ENCODE measurements at places on chromosomes 12 and 14.

DNA sequence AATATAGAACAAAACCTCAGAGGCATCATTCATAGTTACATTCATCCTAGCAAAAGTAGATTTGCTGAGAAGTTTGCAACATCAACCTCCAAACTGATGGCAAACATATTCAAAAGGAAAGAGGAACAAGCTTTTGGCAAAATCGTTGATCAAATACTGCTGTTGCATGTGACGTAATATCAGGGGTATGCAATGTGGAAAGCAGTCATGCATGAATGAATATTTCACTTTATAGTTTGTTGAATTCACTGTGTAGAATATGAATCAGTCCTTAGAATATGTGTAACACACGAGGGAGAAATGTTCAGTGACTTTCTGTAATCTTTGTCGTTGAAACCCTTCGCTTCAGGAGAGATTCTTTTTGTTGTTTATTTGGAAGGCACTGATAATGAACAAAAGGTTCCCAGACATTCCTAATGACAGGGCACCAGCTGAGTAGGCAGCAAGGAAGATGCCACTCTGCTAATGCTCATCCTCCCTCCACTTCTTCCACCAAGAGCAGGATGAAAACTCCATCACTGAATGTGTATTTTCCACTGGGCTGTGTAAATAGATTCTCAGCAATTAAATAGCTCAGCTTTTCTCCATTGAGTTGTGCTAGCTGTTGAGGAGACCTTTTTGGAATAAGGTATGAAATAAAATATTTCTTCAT lies 126.1 kb downstream of the PELI2 start:
- no peak for DNase-seq

DNA sequence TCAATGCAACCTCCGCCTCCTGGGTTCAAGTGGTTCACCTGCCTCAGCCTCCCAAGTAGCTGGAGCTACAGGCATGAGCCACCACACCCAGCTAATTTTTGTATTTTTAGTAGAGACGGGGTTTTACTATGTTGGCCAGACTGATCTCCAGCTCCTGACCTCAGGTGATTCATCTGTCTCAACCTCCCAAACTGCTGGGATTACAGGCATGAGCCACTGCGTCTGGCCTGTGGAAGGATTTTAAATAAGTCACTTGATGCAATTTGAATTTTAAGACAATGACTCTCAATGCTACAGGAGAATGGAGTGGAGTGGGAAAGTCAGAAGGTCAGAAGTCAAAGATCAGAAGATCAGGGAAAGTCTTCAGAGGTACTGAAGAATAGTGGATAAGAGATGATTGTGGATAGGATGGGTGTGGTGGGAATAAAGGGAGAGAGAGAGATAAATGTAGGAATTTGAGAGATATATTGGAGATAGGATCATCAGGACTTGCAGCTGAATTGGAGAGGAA lies 15.4 kb downstream of the TMEM52B start:
- no peak for DNase-seq

DNA sequence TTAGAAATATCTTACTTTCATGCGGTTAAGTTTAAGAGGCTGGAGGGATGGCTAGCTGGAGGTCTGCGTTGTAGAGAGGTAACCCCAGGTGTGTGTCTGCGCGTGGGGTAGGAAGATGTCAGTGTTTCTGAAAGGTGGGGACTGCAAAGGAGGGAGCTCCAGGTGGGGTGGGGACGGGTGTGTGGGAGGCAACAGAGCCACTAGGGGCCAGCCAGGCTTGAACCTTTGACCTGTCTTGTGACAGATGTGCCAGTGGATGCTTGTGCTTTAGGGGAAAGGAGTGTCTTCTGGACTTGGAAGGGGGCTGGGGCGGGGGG lies 841 bp downstream of the GLI1 start:
- no peak for DNase-seq

GRCh38 chr14:104559028-104559803 lies 20.3 kb upstream of the C14orf180 start:
- no peak for DNase-seq

GRCh38 chr12:85676816-85677749 lies 159.1 kb downstream of the RASSF9 start:
- no peak for DNase-seq

GRCh38 chr14:72558721-72559120 lies 335.2 kb downstream of the DPF3 start:
- DNase-seq = no peak

- DNase-seq = no peak
Measured at GRCh38 chr14:89641495-89642175, 224.6 kb upstream of the FOXN3 start.

DNA sequence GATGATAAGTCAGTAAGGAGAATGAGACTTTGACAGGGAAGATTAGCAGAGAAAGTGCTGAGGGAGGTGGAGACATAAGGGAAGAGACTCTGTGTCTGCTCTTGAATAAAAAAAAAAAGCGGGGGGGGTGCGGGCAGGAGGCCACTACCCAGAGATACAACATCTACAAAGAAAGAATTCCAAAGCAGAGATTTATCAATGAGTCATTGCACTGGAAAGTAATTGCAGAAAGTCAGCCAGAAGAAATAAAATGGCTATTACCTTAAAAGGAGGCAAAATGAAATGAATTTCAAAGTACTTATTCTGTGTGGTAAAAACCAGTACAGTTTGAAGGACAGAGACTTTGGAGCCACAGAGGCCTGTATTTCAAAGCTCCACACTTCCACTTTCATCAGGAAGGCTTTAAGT lies 267.1 kb upstream of the PRKD1 start:
- no peak for DNase-seq

- DNase-seq = no peak
Measured at GRCh38 chr14:93940437-93940836, 13.3 kb downstream of the FAM181A start.

DNA sequence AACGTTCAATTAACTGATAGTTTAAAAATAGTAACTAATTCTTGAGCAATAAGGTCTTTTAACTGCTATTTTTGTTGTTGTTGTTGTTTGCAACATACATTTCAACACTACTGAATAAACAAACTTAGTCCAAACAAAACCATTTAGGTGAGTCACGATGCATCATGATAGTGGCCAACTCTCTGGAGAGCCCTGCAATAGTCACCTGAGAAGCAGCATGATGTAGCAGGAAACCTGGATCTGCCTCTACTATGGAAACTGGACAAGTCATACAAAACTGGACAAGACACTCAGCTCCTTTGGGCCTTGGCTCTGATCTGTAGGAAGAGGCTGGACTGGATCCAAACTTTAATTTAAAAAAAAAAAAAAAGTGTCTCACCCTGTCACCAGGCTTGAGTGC lies 117.3 kb downstream of the MED13L start:
- DNase-seq = no peak

DNA sequence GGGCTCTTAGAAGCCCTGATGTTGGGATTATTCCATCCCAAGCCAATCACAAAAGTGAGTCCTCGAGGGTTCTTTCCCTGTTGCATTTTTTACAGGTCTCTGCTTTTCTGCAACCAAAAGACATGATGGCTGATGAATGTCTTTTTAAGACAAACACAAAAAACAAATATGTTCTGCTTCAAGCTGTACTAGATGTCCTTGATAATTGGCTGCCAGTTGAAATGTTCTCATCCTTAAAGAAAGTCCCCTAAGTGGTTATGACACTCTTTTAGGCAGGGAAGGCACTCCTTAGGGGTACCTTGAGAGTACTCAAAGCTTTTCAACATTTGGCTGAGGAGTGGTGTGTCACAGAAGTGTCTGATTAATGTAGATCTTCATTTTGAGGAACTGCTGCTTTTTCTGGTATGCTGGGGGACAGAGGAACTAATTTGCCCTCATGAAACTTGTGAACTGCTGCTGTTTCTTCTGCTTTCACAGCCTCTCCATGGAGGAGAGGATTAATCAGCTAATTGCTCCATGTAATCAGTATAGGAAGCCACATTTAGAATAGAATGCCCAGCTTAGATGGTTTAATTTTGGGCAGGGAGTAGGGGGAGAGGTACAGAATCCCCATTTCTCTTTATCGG lies 22.8 kb upstream of the IGF1 start:
- DNase-seq = no peak

DNA sequence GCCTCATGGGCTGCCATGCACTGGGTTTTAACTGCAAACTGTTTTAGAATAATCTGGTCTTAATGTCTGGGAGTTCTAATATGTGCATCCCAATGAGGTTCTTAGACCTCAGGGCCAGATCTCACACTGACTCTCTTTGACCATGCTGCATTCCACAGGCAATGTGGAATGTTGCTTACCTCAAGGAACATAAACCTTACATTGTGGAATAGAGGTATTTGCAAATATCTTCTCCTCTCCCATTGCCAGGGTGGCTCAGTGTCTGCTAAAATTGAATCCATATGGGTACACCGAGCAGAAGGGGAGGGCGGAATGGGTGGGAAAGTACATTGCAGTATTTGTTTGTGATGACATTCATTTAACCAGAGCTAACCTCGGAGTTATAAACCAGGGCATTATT lies 78.6 kb downstream of the CHST11 start:
- DNase-seq = no peak

- DNase-seq = no peak
Measured at GRCh38 chr12:67764946-67765619, 116.5 kb downstream of the DYRK2 start.

Data from activated T-helper 1 cell treated with anti-CD3 and anti-CD28 coated beads, Interleukin-2, amount 50 U/mL, for 16 hours (primary cell).